ENCODE measurements at places on chromosomes 5 and 9.

DNA sequence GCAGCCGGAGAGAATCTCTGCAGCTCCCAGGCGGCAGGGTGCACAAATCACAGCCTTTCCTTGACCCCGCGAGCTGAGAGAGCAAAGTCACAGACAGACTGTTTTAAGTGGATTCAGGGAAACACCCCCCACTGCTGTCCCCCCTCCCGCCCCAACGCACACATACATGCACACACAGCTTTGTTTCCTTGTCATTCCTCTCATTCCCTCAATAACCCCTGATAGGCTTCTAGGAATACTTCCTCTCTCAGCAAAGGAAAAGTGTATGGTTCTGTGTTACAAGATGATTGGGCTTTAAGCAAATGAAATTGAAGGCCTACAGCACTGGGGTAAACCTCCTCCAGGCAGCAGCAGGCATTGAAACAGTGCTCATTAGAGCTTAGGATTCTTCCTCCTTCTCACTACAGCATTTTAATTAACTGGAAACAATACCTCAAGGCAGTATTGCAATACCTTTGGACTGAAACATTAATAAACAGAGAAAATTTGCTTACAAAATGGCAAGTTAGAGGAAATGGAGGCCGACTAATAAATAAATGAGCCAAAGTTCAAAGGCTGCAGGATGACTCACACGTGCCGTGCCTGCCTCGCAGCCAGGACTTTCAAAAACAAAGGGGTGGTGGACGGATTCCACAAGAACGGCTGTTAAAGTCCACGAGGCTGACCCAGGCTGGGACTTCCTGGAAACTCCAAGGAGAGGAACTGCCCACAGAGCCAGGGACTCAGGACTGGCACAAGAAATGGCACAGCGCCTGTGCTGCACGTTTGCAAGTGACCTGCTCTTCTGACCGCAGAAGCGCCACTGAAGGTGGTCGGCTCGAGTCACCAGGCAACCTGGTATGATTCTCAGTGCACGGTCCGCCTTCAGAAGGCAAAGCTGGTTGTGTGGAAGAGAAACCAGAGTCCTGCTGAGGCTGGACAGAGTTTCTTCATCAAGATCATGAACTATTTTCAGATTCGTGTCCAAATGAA is 236.2 kb downstream of the SYK start:
- DNase-seq: no peak

DNA sequence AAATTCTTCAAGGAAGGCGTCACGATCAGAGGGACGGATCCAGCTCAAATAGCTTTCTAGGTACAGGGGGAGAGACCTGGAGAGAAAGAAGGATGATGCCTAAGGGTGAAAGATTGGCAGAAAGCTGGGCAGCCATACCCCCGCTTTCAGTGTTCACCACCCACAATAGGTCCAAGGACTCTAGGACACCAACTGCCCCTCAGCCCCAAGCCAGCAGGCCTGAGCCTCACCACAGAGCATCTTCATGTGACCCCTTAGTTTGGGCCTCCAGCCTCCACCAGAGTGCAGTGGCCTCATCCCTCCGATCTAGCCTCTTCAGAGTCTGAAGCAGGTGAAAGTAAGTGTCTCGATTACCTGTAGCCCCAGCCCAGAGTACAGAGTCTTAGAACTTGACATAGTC is 1.7 kb upstream of the VCP start:
- no peak for DNase-seq

DNA sequence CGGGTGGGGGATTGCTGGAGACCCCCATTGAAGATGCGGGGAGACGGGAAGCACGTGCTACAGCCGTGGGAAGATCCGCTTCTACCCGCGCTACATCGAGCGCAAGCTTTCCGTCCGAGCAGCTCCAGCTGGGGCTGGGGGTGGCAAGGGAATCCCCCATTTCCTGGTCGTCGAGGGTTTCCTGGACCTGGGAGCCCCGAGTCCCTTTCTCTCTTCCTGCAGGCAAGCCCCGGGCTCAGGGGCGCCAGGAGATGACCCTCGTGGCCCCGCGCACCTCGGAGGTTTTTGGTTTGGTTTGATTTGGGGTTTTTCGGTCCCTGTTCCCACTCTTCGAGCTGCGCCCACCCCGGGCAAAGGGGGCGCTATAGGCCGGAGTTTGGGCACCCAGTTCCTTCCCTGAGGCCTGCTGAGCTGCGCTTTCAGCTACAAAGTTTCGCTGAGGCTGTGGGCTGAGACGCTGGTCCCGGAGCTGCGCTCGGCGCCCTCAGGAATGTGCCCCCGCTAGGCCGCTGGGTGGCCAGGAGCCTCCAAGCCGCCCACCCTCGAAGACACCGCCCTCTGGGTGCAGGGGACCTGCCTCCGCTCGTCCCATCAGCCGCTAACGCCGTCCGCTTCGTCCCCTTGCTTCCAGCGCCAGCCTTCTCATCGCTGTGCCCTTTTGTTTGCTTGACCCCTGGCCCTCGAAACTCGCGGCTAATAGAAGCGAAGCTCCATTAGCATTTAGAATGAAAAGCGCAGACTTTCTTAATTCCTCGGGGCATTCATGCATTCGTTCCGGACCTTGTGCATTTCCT is 2.9 kb downstream of the NR4A3 start:
- peak; percentile 94 for DNase-seq

GRCh38 chr9:7094052-7094451 is 336.3 kb downstream of the KDM4C start:
- DNase-seq: no peak

DNA sequence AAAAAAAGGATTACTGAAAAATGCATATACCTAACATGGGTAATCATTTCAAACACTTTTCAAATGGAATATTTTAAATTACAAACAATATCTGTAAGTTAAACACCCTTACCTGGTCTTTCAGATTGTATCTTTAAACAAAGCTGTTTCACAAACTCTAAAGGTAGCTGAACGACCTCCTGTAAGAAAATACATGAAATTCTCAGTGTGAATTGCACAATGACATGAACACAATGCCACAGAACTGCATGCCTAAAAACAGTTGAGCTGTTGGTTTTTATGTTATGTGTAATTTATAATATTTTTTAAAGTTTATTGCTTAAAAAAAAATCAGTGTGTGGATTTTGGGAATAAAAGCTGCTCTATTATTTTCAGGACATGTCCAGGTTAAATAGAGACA is 17.5 kb downstream of the IPPK start:
- no peak for DNase-seq

- no peak for DNase-seq
These were observed 56.0 kb downstream of the ZFR start for GRCh38 chr5:32388432-32389129.

DNA sequence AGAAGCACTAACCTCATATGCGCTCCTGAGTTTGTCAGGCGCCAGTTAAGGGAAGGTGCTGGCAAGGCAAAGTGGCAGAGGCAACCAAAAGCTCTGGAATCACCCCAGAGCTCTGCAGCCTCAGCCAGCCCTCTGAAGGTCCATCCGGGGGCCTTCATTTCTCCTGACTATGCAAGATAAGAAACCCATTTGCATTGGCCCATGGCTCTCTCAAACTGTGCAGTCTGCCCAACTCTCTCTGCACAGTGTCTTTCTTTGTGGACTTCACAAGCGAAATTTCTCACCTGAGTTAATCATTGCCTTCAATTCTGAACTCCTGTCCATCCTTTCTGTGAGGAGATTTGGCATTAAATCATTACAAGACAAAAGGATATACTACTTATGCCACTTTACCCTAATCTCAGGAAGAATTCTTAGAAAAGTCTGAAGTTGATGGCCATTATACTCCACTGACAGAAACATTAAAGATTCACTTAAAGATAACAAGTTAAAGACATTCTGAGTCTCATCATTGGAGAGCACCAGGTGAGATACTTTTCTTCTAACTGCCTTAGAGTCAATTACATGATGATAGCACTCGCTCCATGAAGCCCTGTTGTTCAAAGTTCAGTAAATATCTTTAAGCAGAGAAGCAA is 235.6 kb downstream of the SPOCK1 start:
- no peak for DNase-seq

- DNase-seq: no peak
These were observed 415.0 kb downstream of the ARHGEF28 start for GRCh38 chr5:74040811-74041491.
